ENCODE measurements at places on chromosomes 2 and 18. TPM values are rescaled to one million over a fixed set of nuclear protein-coding genes. Genes with fewer than 3 reads are reported as not detected.
A peak's percentile ranks its signal among the peaks of the same experiment; 100 is the strongest.

Gene STARD6
- not detected for total RNA-seq

Gene GKN1
- total RNA-seq = not detected

Gene TGFBRAP1
- 26.2 TPM for total RNA-seq

- no peak for DNase-seq
These were observed 37.8 kb downstream of the GORASP2 start for GRCh38 chr2:170966648-170967396.

Gene AFTPH
- total RNA-seq = 39.6 TPM

- DNase-seq = no peak
These were observed 29.1 kb upstream of the PMAIP1 start for GRCh38 chr18:59870623-59871130.

- DNase-seq = no peak
These were observed 2.0 kb upstream of the CAPN14 start for GRCh38 chr2:31219131-31219969.

GRCh38 chr18:50286391-50287027 is 983 bp downstream of the CXXC1 start:
- DNase-seq = peak; percentile 72

DNA sequence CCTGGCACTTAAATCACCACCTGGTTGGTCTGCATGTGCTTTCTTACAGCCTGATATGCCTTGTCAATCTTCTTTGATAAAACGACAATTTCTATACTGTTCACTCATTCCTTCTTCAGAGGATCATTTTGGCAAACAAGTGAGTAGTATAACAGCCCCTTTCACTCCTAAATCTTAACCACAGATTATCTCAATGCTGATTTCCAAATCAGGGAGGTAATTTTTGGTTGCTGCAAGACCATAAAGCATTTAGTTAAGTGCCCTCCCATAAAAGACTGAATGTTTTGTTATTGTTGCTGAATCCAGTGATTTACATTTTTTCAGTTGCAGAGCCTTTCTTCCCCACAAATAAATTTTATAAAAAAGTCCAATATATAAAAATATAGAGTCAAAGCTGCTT is 129.2 kb upstream of the CYP26B1 start:
- no peak for DNase-seq

Gene POTEE
- 1.4 TPM for total RNA-seq

DNA sequence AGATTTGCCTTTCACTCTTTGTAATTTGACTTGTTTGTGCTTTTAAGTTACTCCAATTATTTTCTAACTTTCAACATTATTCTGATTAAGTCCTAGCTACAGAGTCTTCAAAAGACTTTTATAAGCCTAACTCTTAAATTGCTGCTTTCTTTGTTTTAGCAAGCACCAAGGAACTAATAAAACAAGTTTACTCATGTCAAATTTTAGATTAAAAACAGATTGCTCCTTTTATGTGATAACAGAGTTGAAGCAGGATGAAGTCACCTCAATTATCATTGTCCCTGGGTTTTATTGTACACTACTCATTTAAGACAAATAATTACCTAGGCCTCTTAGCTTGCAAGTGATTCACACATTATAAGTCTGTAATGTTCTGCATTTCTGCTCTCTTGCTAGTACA is 678.4 kb downstream of the ERBB4 start:
- no peak for DNase-seq

DNA sequence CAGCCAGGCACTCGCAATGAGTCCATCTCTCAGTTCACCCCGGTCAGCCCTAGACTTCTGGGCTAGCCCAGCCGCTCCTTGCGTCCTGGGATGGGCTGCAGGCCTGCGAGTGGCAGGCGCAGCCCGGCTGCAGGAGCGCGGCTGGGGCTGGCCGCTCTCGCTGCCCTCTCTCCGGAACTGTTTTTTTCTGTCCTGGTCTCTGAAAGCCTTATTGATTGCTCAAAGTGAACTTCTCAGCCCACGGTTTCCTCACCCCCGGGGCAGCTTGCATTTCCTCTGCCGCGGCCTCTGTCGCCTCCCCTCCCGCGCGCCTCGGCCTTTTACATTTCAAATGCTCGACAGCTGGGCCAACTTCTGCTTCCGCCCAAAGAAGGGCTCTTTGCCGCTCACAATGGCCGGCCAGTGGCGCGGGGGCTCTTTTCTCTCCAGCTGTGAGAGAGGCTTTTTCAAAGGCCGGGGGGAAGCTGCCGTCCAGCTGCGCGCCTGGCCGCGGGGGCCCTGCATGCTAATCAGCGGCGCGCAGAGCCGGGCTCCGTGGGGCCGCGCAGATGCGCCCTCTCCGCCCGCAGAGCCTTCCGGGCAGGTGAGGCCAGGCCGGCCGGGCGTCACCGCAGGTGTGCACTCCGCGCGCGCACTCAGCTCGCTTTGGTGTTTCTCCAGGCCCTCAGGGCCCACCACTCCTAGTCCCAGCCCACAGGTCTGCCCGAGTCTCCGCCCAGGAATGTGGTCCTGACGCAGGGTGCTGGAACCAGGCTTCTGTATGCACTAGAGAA is 513.8 kb downstream of the RNF144A start:
- DNase-seq = peak; percentile 86

DNA sequence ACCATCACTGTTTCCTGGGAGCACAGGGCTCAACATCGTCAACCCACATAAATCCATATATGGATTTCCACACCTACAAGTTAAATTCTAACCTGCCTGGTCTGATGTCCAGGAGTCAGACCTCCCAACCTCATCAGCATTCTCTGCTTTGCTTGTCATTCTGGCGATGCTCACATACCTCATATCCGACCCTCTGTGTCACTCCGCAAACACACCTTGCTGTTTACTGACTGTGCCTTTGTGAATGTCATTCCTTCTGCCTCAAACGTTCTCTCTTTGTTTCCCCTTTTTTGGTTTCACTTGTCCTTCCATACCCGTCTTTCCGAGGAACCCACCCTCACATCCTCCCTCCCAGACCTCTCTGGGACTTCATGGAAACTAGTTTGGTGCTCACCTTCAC is 187.1 kb downstream of the ACTR3 start:
- no peak for DNase-seq

GRCh38 chr2:16675781-16676180 is 10.1 kb upstream of the CYRIA start:
- DNase-seq = peak; percentile 29

DNA sequence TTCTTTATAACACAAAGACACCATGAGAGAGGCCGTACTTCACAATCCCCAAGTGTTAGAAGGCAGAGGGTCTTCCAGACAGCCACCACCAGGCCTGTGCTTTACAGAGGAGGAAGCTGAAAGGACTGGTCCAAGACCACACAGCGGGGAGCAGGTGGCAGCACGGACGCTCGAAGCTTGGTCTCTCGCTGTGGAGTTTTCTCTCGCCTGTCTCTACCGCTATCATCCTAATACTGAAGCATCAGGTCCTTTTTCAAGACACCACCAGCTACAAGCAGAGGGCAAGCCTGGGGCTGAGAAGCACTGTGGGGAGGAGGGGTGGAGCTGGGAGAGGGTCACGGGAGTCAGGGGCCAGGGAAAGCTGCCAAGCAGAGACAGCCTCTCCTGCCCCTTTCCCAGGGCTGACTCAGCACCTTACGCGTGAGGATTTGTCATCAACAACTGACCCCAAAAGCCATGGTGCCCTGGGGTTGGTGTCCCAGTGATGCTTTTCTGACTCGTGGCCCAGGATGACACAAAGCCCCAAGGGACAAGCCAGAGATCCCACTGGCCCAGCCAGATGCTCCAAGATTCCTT is 31.9 kb upstream of the FOSL2 start:
- DNase-seq = no peak

DNA sequence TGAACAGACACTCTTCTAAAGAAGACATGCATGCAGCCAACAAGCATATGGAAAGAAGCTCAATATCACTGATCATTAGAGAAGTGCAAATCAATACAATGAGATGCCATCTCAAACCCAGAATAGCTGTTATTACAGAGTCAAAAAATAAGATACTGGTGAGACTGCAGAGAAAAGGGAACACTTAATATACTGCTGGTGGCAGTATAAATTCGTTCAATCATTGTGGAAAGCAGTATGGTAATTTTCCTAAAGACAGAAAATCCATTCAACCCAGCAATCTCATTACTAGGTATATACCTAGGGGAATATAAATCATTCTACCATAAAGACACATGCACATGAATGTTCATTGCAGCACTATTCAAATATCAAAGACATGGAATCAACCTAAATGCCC is 116.6 kb upstream of the LTBP1 start:
- no peak for DNase-seq

GRCh38 chr2:42192652-42193566 is 23.8 kb downstream of the EML4 start:
- no peak for DNase-seq

DNA sequence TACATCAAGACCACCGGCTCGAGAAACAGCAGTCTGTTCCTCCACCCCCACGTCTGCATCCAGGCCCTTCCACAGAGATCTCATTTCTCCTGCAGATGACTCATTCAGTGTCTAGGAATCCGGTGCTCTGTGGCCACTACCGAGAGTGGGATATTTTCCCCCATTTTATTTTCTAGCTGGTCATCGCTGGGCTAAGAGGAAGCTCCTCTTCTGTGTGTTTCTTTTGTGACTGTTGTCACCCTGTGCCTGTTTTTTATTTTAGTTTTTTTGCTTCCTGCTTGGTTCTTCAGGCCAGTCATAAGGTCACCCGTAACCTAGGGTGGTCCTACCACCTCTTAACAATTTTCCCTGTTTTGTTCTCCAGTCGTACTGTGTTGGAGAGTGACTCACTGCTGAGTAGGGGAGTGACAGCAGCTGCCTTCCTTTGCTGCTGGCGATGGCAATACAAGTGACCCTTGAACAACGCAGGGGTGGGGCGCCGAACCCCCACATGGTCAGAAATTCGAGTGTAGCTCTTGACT is 6.7 kb downstream of the RAMP1 start:
- no peak for DNase-seq

DNA sequence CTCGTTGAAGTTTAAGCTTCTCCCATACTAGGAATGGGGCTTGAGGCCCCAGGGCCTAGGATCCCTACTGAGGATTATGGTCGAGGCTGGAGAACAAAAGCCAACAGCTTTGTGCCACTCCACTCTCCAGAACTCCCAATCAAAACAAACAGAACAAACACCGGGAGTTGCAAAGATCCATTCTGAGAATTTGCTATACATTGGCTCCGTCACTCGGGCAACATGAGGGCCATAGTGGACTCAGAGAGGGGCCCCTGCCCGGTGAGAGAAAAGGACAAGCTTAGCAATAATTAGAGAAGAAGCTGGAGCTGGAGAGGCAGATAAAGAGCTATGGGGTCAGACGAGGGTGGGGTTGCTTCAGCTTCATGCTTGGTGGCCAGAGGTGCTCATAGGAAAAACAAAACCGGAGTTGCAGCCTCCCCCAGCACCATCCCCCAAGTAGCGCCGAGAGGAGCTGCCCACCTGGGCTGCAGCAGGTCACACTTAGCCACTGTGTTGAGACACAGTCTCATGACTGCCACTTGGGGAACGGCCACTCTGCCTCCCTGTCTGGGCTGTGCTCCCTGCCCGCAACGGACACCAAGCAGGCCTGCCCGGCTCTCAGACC is 142.3 kb upstream of the HAAO start:
- no peak for DNase-seq

DNA sequence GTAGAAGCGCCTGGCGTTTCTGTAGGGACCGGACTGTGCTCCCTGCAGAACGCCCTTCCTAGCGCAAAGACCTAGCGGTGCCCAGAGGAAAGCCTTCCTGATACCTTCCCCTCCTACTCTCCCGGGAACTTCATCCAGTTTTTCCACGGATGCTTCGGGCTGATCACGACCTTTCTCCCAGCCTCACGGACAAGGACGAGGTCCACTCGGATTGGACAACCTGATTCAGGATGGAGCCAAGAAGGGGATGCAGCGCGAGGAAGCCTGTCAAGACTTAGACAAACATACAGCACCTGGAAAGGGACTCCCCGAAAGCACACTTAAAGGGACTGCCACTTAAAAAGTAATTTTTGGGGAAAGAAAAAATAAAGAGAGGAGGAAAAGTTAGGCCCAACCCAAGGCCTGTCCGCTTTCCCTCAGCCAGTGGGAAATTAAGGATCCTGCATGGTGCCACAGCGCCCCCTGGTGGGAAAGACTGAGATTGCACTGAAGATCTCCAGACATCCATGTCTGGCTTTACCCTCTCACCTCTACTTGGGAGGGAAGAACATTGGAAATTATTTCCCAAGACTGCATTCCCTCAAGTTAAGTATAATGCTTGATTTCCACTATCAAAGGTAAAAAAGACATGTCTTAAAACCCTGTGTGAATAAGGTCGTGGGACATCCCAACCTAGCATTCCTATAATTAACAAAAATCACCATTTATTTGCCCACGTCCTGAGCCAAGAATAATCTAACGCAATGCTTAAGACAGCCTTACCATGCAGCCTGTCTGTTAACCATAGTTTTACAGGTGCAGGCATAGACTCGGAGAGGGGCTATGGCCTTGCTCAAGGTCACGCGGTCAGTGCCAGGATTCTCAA is 13.4 kb upstream of the COPS8 start:
- peak; percentile 91 for DNase-seq

DNA sequence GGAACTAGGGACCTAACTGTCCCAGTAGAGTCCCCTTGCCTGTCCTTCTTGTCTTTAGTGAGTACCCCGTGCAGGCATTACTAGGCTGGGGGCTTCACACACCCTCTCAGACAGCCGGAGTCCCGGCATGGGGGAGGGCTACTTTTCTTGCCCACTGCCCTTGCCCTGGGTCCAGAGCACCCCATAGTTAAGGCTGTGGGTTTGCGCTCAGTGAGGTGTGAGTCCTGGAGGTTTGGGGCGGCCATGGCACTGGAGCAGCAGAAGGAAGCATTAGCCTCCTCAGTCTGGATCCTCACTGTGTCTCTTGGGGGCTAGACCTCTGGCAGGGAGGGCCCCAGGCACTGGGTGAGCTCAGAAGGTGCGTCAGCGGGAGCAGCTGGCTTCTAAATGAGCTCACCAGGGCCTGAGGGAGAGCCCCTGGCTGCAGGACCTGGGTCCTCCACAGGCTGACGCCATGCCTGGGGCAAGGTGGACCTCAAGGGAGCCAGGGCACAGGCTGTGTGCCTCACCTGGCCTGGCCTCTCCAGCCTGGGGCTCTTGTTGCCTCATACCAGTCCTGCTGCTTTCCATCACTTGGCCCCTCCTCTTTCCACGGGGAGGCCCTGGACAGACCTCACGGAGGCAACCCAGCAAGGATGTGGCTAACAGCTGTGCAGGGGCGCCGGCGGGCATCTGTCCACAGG is 27.4 kb downstream of the HS6ST1 start:
- no peak for DNase-seq

Gene ATOH8
- total RNA-seq = not detected

- no peak for DNase-seq
These were observed 178.8 kb downstream of the ICOS start for GRCh38 chr2:204115137-204116056.

Gene SMCHD1
- total RNA-seq = 98.4 TPM

Gene SLC16A14
- 4.0 TPM for total RNA-seq

Gene C2orf66
- 0.33 TPM for total RNA-seq

- peak; percentile 27 for DNase-seq
These were observed 142.1 kb downstream of the GFPT1 start for GRCh38 chr2:69244882-69245281.

GRCh38 chr18:59040770-59041148 is 98.9 kb upstream of the SEC11C start:
- no peak for DNase-seq

Gene GALNT13
- total RNA-seq = 0.19 TPM

DNA sequence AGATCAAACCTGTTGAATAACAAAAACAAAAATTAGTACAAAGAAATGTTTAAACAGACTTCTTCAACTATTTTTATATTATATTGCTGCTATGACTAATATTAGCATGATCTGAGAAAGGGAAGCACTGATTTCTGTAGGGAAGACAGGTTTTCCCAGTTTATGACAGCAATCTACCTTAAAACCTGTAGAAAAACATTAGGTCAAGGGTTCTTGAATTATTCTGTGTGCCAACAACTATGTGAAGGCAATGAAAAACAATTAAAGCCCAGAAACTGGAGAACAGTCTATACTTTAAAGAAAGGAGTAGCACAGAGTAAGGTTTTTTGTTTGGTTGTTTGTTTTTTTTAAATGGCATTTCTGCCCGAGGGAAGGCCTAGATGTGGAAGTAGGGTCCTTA is 23.3 kb downstream of the PUM2 start:
- DNase-seq = no peak

Gene CAPN14
- 0.07 TPM for total RNA-seq
